ENCODE measurements at places on chromosomes 1 and 21.

DNA sequence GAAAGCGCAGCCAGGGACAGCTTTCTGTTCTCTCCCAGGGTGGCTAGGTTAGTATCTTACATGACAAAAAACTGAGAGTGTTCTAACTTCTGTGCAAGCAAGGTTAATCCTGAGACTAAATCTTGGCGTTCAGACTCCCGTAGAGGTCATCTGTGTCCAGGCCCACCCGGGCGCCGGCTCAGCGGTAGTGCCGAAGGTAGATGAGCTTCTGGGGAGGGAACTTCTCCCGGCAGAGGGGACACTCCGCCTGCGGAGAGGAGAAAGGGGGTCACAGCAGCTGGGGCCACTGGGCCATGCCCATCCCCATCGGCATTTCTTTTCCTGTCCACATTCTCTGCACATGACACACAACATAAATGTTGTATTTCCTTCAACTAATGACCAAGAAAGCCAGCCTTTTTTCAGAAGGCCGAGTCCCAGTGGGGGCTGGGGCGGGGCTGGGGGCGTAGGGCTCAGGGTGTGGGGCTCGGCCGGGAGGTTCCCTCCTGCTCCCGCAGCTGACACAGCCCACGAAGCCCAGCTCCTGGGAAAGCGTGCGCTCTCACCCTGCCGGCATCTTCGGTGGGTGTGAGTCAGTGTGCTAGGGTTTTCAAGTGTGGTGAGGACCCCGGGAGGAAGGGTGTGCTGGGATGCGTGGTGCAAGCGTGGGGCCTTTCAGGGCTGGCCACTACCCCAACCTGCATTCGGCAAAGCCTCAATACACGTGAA is 6.6 kb downstream of the PEX10 start:
- peak; percentile 27 for DNase-seq

DNA sequence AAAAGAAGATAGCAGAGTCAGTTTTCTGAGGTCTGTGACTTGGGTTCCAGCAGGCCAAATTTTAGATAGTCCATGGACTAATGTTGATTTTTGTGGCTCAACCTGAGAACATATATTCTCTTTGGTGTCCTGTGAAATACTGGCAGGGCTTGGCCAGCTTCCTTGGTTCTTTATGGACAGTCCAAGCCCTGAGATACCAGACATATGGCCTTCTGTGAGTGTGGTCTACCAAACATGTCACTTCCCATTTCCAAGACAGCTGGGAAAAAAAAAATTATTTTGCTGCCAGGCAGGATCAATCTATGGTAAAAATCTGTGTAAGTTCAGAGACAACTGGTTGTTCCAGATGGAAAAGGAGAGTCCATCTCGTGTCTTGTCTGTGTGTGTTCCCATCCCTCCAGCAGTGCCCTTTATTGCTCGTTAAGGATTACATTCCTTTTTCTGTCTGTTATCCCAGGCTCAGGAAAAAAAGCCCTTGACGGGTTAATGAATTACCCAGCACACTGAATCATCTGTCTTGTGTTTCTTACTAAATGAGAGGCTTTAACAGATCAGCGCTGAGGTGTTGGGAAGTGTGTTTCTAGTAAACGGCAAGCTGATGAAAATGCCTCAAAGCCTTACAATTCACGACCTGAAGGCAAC is 33.4 kb upstream of the XPR1 start:
- no peak for DNase-seq

GRCh38 chr1:172125812-172126430 is 284.6 kb downstream of the DNM3 start:
- no peak for DNase-seq

DNA sequence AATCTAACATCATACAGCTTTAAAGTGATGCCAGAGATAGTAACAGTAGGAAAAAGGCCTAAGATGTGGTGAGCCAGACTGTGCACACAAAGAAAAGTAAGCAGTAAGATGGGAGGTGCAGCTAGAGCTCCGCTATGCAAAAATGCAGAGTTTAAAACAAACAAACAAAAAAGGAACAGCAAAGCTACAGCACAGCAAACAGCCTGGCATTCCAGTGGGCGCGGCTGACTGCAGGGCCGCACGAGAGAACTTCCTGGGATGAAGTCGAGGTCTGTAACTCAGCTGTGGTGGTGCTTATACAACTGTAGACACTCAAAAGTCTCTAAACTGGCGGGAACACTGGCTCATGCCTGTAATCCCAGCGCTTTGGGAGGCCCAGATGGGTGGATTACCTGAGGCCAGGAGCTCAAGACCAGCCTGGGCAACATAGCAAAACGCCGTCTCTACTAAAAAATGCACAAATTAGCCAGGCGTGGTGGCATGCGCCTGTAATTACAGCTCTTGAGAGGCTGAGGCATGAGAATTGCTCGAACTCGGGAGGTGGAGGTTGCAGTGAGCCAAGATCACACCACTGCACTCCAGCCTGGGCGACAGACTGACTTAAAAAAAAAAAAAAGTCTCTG is 30.1 kb downstream of the PRDM15 start:
- no peak for DNase-seq

DNA sequence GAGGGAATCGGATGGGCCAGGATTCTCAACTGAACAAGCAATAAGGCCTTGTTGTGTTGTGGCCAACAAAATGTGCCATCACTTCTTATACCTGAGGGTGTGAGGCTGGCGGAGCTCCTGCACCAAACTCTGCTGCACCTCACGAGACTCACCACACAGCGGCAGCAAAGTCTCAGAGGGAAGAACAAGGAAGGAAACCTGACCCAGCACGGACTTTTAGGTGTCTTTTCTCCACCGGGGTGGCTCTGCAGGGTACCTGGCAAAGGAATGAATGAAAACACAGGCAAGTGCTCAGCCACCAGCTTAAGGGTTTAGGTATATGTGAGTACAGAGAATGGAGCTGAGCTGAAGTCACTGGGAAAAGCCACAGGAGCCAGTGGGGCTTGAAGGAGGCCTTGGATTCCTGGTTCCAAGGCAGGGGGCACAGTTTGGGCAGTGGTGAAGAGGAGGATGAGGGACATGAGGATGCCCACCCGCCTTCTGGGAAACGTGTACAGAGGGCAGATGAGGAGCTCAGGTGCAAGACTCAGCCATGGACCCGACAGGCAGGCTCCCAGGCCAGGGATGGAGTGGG is 31.1 kb upstream of the HSD3B1 start:
- no peak for DNase-seq

DNA sequence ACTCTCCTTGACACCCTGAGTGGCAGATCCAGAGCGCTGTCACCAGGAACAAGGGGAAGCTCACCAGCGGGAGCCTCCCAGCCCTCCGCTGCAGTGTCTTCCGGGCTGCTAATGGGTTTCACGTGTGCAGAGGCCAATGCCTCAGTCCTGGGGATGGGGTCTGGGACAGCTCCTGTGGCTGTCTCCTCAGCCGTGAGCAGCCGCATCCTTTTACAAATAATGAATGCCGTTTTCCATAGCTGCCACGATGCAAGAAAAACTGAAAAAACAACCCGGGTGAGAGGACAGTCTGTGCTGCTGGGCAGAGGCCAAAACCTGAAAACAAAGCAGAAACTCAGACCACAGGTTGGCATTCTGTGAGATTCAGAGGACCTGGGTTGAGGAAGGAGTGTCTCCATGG is 212.2 kb upstream of the RAB4A start:
- DNase-seq: no peak

DNA sequence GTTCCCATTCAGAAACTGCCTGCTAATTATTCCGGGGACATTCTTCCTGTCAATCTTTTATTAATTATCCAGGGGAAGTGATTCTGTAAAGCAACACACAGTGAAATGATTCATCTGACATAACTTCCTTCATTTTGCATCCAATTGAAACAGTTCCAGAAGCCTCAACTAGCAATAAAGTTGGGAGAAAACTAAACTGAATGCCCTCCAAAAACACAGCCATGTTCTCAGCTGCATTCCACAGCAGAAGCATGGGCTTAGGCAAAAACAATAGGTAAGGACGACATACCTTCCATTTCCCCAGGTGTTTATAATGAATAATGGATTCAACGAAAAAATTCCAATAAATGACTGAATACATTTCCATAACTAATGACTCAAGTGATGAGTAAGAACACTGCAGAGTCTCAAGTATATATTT is 36.9 kb upstream of the TARBP1 start:
- no peak for DNase-seq

- DNase-seq: no peak
Observed at GRCh38 chr1:114720492-114720891, 3.9 kb upstream of the NRAS start.

DNA sequence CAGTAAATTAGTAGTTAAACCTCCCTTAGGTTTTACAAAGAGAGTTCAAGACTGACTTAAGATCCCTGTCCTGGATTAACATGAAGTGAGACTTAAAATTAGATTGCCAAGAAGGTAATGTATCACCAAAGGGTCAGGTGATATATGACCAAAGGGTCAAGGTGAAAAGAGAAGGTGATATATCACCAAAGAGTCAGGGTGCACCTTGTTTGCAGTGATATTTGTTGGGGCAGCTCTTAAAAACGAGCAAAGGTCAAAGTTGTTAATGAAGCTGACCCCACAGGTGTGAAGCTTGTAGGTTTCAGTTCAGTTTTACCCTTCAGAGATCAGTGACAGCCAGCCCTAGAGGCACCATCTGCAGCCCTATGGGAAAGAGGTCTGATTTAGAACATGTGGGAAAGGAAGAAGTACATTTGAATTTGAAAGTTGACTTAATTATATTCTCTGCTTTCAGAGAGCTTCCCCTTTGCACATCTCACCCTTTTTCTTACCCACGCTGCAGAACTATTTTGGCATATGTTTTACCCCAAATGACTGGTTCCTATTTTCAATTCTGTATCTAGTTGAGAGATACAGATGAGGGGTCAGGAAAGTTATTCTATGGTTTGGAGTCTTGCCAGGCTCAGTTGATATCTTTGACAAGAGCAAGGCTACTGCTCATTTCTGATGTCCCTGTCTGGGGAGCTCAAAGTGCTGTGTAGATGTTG is 170.8 kb downstream of the S1PR1 start:
- DNase-seq: no peak

- DNase-seq: no peak
Observed at GRCh38 chr1:206002871-206003801, at the start of gene RAB7B. Gene RAB7B (minus strand): TSS chr1:206003395. CDS start chr1:205994135, 9,260 bp downstream.

GRCh38 chr1:204929487-204930154 is 59.0 kb downstream of the NFASC start:
- no peak for DNase-seq

DNA sequence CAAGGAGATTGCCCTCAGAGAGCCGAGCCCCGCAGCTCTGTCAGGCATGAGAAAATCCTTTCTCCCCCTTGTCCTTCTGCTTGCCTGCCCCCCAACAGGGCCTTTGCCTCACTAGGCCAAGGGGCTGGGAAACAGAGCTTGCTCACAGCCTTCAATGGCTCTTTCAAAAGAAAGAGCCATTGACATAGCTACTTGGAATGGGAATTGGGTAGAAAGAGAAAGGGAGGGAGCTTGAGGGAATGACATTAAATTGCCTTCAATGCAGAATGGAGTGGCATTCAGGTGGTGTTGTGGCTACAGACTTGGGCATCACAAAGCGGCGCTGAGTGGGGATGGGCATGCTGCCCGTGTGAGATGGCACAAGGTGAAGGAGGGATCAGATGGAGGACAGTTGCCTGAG is 13.2 kb downstream of the SYT11 start:
- no peak for DNase-seq

DNA sequence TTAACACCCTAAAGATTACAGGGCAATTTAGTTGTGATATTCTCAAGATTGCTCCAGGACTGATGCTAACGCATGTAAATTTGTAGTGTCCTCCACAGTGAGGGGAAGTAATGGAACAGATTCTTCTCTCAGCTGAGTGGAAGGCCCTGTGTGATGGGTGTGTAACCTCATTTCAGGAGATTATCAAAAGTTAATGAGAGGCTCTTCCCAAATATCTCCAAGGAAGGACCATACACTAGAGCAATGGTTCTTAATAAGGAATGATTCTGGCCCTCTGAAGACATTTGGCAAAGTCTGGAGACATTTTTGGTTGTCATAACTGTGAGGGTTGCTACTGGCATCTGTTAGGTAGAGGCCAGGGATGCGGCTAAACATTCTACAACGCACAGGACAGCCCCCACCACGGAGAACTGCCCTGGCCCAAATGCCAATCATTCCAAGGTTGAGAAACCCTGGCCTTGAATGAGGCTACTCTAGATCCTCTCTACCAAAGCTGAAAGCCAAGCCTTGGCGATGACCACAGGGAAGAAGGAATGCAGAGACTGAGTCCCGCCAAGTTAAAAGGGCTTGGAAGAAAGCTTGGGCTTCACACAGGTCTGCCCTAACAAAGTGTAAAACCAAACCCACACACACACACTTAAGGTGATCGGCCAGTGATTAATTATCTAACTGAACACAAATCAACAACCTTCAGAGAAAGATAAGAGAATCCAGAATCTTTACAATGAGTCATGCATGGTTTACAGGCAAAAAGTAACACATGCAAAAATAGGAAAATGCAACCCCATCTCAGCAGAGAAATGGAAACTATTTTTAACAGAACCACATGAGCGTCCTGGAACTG is 135.8 kb downstream of the SYF2 start:
- no peak for DNase-seq

DNA sequence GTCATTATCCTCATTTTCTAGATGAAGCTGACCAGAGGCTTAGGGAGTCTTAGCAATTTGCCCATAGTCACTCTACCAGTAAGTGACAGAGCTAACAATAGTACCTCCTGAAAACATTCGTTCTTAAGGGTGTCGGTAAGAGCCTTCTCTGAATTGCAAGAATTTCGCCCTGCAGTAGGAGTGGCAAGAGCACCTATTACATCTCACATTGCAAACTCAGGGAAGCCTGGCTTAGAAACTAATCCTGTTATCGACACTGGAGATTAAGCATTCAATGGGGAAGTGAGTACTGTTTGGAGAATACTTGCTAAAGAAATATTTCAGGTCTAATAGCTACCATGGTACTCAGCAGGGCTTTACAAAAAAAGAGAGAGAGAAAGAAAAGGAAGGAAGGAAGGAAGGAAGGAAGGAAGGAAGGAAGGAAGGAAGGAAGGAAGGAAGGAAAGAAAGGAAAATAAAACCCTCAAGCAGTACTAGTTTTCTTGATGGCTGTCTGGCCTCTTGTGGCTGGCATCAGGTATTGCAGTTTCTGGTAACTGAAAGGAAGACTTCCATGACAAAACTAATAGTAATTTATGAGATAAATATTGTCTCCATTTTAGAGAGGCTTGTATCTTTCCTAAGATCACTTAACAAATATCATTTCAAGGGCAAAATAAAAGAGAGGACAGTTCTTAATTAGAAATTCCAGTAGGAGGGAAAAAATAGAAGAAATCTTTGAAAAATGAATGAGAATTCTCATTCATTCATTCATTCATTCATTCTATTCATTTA is 10.4 kb downstream of the C1orf226 start:
- DNase-seq: peak; percentile 10

- no peak for DNase-seq
Observed at GRCh38 chr1:177124577-177125278, 39.8 kb downstream of the ASTN1 start.

GRCh38 chr1:211752951-211753486 is 77.5 kb downstream of the LPGAT1 start:
- DNase-seq: no peak

- DNase-seq: no peak
Observed at GRCh38 chr1:242055749-242056320, 56.9 kb upstream of the MAP1LC3C start.

GRCh38 chr1:29712801-29713200 is 476.5 kb downstream of the PTPRU start:
- no peak for DNase-seq

GRCh38 chr1:233815865-233816264 is 88.6 kb upstream of the SLC35F3 start:
- no peak for DNase-seq
